ENCODE measurements at places on chromosomes 6 and 20. TPM values are rescaled to one million over a fixed set of nuclear protein-coding genes. Genes with fewer than 3 reads are reported as not detected.
A peak's percentile ranks its signal among the peaks of the same experiment; 100 is the strongest.

DNA sequence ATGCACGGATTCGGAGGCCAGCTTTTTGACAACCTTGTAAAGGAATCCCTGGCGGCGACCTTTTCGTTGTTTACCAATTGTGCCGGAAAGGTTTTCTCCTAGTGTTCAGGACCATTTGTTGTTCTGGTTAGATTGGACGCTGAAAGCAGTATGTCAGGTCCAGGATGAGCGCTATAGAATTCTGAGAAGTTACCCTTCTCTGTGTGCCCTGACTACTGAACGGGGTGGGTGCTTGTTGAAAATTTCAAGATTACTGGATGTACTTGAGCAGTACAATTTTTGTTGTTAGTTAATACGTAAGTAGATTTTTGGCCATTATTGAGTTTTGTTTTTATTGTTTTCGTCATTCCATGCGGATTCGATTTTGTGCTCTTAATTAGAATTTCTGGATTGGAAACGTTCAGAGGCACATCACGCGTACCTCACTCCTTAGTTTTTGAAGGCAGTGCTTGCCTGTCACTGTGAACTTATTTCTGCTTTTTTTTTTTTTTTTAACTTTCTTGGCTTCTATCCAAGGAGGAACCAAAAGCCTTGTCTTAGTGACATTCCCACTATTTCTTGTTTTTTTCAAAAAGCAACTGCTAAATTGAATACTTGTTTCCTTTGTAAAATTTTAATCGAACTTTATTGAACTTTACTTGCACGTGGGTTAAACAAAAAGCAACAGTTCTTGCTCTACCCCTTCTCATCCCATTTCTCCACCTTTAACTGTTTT lies 898 bp downstream of the XRN2 start:
- H3K4me3 ChIP-seq = peak overlapping the region; percentile 98
- no peak for DNase-seq
- peak overlapping the region; percentile 99 for H3K27ac ChIP-seq
- H3K27me3 ChIP-seq = no peaks in the 10 kb centered on the region
- H3K4me1 ChIP-seq = peaks cover 30% of the 10 kb centered on the region

DNA sequence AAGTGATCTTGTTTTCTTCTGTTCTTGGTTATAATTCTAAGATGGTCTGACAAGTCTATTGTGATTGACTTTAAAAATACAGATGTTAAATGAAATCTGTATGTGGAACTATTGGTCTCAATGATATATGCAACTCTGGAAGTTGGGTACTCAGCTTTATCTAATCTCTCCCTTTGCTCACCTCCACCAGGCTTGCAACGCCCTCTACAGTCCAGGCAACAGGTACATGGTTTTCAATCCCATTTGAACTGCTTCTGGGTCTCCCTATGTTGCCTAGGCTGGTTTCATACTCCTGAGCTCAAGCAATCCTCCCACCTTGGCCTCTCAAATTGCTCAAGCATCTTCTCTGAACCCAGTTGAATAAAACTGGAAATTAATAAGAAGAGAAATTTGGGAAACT lies 25.6 kb upstream of the HLA-DQB1 start:
- no peak overlapping the region for H3K4me3 ChIP-seq
- H3K27me3 ChIP-seq = peaks cover 46% of the 10 kb centered on the region
- DNase-seq = peak; percentile 54
- H3K36me3 ChIP-seq = no peaks in the 10 kb centered on the region
- H3K4me1 ChIP-seq = peaks cover 8% of the 10 kb centered on the region

GRCh38 chr6:150235218-150235617 lies 92.4 kb downstream of the PPP1R14C start:
- H3K27ac ChIP-seq = no peak overlapping the region
- peaks cover 8% of the 10 kb centered on the region for H3K4me1 ChIP-seq
- no peak overlapping the region for H3K4me3 ChIP-seq
- H3K27me3 ChIP-seq = peaks cover 2% of the 10 kb centered on the region
- H3K36me3 ChIP-seq = peaks cover 5% of the 10 kb centered on the region

DNA sequence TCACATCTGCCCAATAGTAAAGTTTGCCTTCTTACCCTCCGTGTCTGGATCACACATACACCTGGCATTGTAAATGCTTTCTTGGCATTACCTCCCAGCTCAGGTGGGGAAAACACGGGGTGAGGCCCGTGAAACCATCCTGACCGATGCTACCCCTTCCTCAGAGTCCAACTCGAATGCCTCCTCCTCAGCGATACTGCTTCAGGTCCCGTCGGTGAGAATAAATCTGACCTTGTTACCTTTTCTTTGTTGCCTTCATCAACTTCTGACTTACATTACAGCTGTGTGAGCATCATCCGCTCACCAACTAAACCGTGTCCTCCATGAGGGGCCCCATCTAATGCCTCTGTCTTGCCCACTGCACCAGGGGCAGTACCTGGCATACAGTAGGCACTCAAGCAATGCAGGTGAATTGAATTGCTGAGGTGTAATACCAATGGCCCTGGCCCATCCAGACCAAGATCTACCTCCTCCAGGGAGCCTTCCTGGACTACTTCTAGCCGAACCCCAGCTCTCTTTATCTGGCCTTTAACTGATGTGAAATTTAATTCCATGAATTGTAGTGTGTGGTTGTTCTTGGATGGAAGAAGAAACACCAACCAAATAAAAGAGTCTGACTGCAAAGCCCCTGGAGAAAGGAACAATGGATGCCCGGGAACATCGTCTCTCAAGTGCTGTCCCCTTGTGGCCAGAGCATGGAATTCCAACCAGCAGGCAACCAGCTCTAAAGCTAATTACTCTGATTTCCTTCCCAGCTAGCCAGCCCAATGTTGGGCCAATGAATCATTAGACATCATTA lies 141.5 kb downstream of the ANKRD60 start:
- no peak overlapping the region for H3K27ac ChIP-seq
- H3K36me3 ChIP-seq = no peaks in the 10 kb centered on the region
- DNase-seq = no peak

DNA sequence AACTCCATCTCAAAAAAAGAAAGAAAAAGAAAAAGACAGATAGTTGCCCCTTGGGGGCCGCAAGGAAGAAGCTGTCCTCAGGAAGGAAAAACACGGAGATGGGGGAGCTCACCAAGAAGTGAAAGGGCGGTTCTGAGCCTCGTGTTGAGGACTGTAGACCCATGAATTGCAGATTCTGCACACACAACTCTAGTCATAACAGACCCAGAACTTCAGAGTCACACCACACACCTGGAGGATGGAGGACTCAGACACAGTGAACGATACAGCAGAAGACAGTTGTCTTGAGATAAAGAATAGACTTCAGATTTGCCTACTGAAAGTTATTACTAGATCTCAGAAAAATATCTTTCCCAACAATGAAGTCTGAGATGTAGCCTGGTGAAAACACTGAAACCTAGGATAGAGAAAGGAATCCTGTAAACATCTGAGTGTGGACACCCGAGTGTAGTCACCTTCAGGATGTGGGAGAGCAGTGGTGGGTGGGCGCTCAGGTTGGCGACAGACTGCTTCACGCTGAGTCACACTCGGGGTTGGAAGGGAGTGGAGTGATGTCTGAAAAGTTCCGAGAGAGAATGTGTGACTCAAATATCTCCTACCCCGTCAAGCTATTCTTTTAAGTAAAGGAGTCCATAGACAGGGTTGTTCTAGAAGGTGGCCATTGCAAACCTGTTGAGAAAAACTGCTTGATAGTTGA lies 88.1 kb downstream of the MAP3K4 start:
- H3K27ac ChIP-seq = no peak overlapping the region
- peaks cover 3% of the 10 kb centered on the region for H3K4me1 ChIP-seq
- no peak overlapping the region for H3K4me3 ChIP-seq
- DNase-seq = no peak
- H3K36me3 ChIP-seq = peaks cover 4% of the 10 kb centered on the region

- no peak overlapping the region for H3K27ac ChIP-seq
- no peaks in the 10 kb centered on the region for H3K36me3 ChIP-seq
- no peak overlapping the region for H3K4me3 ChIP-seq
- H3K27me3 ChIP-seq = peaks cover 19% of the 10 kb centered on the region
- no peak for DNase-seq
- H3K4me1 ChIP-seq = no peaks in the 10 kb centered on the region
Observed at GRCh38 chr6:33963136-33963750, 159.4 kb upstream of the MLN start.

GRCh38 chr6:129203190-129203900 lies 320.4 kb downstream of the LAMA2 start:
- no peaks in the 10 kb centered on the region for H3K4me1 ChIP-seq
- DNase-seq = no peak
- H3K4me3 ChIP-seq = no peak overlapping the region
- no peaks in the 10 kb centered on the region for H3K36me3 ChIP-seq
- no peak overlapping the region for H3K27ac ChIP-seq
- no peaks in the 10 kb centered on the region for H3K27me3 ChIP-seq

- H3K36me3 ChIP-seq = no peaks in the 10 kb centered on the region
- DNase-seq = no peak
- no peak overlapping the region for H3K27ac ChIP-seq
- peaks cover 13% of the 10 kb centered on the region for H3K4me1 ChIP-seq
- H3K27me3 ChIP-seq = peaks cover 4% of the 10 kb centered on the region
- H3K4me3 ChIP-seq = no peak overlapping the region
Observed at GRCh38 chr6:159838020-159838744, 38.1 kb downstream of the PNLDC1 start.

DNA sequence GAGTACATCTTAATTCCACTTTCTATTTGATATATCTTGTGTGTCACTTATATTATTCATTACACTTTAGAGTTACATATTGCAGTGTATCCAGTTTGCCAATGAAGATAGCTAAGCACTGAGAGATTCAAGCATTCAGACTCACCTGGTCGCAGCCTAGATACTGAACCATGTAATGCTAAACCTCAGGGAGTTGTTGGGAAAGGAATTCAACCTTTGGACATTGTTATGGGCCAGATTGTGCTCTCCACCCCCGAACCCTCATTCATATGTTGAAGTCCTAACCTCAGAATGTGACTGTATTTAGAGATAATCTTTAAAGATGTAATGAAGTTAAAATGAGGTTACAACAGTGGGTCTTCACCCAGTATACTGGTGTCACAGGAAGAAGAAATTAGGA lies 13.8 kb upstream of the KIF16B start:
- H3K4me1 ChIP-seq = no peaks in the 10 kb centered on the region
- no peak overlapping the region for H3K27ac ChIP-seq
- H3K36me3 ChIP-seq = no peaks in the 10 kb centered on the region
- DNase-seq = no peak

DNA sequence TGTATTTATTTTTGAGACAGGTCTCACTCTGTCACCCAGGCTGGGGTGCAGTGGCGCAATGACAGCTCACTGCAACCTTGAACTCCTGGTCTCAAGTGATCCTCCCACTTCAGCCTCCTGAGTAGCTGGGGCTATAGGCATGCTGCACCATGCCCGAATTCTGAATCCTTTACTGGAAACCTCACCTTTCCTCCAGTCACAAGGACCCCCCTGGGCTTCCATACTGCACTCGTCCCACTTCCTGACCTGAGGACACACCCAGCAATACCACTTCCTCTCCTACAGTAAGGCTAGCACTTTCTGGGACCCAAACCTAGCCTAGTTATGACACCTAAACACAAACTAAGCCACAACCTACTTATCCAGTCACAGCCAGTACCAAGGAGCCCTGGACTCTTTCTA lies 68.2 kb downstream of the FAM217A start:
- H3K27ac ChIP-seq = peak overlapping the region; percentile 71
- H3K4me3 ChIP-seq = peak overlapping the region; percentile 58
- no peaks in the 10 kb centered on the region for H3K27me3 ChIP-seq
- H3K4me1 ChIP-seq = peaks cover 41% of the 10 kb centered on the region

GRCh38 chr6:92521553-92521952 lies 897.8 kb downstream of the EPHA7 start:
- DNase-seq = no peak
- H3K4me1 ChIP-seq = no peaks in the 10 kb centered on the region
- no peak overlapping the region for H3K27ac ChIP-seq
- no peak overlapping the region for H3K4me3 ChIP-seq
- no peaks in the 10 kb centered on the region for H3K36me3 ChIP-seq

DNA sequence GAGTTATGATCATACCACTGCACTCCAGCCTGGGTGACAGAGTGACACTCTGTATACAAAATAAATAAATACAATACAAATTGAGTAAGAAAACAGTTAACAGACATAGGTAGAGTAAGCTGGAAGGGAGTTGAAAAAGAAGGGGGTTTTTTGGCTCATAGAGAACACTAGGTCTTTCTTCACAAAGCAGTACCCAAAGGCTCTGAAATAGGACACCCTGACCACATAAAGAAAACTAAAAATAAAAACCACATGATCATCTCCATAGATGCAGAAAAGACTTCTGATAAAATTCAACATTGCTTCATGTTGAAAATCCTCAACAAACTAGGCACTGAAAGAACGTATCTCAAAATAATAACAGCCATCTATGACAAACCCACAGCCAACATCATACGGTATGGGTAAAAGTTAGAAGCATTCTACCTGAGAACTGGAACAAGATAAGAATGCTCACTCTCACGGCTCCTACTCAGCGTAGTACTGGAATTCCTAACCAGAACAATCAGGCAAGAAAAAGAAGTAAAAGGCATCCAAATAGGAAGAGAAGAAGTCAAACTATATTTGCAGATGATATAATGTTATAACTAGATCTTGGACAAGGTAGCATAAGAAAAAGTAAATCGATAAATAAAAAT lies 48.6 kb downstream of the TOMM6 start:
- no peak for DNase-seq
- no peak overlapping the region for H3K4me3 ChIP-seq
- H3K36me3 ChIP-seq = peaks cover 10% of the 10 kb centered on the region
- H3K4me1 ChIP-seq = peaks cover 3% of the 10 kb centered on the region

- H3K27me3 ChIP-seq = peaks cover 2% of the 10 kb centered on the region
- no peak for DNase-seq
- no peak overlapping the region for H3K4me3 ChIP-seq
Observed at GRCh38 chr20:64109831-64110391, 2.5 kb upstream of the NPBWR2 start.

GRCh38 chr6:124974771-124975377 lies 12.6 kb downstream of the RNF217 start:
- peaks cover 8% of the 10 kb centered on the region for H3K27me3 ChIP-seq
- no peaks in the 10 kb centered on the region for H3K4me1 ChIP-seq
- no peak overlapping the region for H3K27ac ChIP-seq
- no peaks in the 10 kb centered on the region for H3K36me3 ChIP-seq
- H3K4me3 ChIP-seq = no peak overlapping the region

- no peak overlapping the region for H3K27ac ChIP-seq
- H3K27me3 ChIP-seq = peaks cover 54% of the 10 kb centered on the region
- DNase-seq = peak; percentile 75
- H3K4me3 ChIP-seq = peak overlapping the region; percentile 45
Observed at GRCh38 chr20:25867776-25868649, 171.4 kb upstream of the ZNF337 start.

- H3K36me3 ChIP-seq = no peaks in the 10 kb centered on the region
- DNase-seq = no peak
- no peaks in the 10 kb centered on the region for H3K4me1 ChIP-seq
- H3K27me3 ChIP-seq = no peaks in the 10 kb centered on the region
Observed at GRCh38 chr20:55514531-55514930, 490.8 kb downstream of the CBLN4 start.

GRCh38 chr6:167094436-167094819 lies 28.5 kb upstream of the CCR6 start:
- H3K27ac ChIP-seq = peak overlapping the region; percentile 59
- H3K27me3 ChIP-seq = no peaks in the 10 kb centered on the region
- H3K4me3 ChIP-seq = peak overlapping the region; percentile 47
- H3K4me1 ChIP-seq = peaks cover 57% of the 10 kb centered on the region
- no peak for DNase-seq

- H3K27me3 ChIP-seq = no peaks in the 10 kb centered on the region
- H3K36me3 ChIP-seq = no peaks in the 10 kb centered on the region
- H3K27ac ChIP-seq = no peak overlapping the region
- no peak overlapping the region for H3K4me3 ChIP-seq
- H3K4me1 ChIP-seq = no peaks in the 10 kb centered on the region
- DNase-seq = no peak
Observed at GRCh38 chr6:146253691-146254090, 224.8 kb downstream of the GRM1 start.

Gene HLA-DQB2
- total RNA-seq = not detected

Gene SULF2
- 0.68 TPM for total RNA-seq

Gene MED20
- 21.4 TPM for total RNA-seq

Gene ZBTB2
- 28.5 TPM for total RNA-seq

Gene PRSS16
- total RNA-seq = 1.4 TPM

Gene IL20RA
- total RNA-seq = not detected

Gene NOP56
- total RNA-seq = 322 TPM

Gene KHDC1L
- not detected for total RNA-seq

Gene MCHR2
- not detected for total RNA-seq

Measured in activated naive CD8-positive, alpha-beta T cell treated with anti-CD3 and anti-CD28 coated beads, Interleukin-2, amount 10 ng/mL, durations not matched to agents 7 days and 5 days (primary cell).